ENCODE measurements at places on chromosomes 2 and 18.

DNA sequence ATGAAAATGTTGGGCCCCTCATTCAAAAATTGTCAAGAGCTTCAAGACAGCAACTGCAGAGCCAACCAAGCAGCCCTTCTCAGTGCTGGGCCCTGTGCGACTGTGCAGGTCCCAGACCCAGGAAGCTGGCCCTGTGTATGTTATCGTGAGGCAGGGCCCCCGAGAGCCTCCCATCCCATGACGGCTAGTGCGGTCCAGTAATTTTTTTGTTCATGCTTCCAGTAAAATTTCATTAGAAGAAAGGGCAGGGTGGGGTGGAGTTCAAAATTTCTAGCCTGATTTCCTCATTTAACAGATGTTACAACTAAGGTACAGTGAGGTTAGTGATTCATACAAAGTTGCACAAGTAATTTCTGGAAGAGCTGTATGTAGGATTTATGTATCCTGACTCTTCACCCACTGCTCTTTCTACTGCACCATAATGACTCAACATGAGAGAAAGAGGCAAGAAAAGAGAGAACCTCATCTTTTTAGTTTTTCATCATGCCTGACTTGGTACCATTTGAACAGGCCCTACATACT, 105.5 kb downstream of the ZEB2 start:
- no peak for DNase-seq

DNA sequence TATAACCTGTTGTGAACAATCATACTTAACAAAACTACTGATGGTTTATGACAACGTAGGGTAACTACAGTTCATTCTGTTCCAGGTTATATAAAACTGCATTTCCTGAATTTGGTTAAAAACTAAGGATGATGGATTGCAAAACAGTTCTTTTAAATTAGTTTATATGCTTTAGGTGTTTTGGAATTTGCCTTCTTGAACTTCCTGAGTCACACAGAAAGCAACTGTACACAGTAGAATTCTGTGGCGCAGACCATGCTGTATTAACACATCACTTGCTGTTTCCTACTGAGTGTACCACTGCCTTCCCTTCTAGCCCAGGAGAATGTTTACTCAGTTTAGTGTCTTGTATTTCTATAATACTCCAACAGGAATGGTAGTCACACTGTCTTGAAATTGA, 19.4 kb downstream of the ITGB1BP1 start:
- DNase-seq, result no peak

DNA sequence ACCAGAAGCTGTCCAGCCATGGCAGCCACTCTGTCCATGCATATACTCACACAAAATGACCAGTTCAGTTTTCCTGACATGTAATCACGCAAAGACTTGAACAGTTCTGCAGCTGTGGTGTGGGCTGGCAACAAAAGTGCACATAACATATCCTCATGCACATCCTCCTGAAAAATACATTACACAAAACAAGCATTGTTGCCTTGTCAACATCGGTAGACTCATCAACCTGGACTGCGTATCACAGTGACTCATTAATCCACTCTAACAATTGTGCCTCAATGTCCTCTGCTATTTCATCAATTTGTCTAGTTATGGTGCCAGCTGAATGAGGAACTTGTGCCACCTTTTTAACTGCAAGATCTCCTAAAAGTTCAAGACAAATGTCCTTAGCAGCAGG, 19.5 kb downstream of the RBKS start:
- DNase-seq, result no peak

- no peak for DNase-seq
Measured at GRCh38 chr18:34342960-34343359, 118.2 kb upstream of the NOL4 start.

DNA sequence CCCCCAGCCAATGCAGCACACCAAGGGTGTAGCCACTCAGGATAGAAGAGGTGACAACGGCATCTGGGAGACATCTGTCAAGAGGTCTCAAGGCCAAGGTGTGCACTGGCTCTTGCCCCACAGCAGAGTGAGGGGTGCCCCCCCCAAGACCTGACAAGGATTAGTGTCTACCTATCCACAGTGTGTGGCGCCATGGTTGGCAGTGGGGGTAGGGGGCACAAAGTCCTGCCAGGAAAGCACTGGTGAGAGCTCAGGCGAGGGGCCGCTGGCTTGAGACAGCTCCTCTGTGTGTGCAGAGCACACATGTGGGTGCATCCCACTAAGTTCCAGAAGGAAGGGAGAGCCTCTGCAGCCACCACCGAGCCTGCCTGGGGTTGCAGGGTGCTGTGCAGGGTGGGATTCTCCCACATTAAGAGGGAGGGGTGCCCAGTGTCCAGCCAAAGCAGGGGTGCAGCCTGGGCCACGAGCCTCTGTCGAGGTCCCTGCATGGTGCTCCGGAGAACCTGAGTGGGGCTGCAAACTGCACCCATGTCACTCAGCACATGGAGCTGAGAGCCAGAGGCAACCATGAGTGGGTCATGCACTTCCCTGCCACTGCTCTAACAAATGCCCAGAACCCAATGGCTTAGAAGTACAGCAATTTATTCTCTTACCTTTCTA, 311.2 kb upstream of the HDAC4 start:
- DNase-seq, result no peak

DNA sequence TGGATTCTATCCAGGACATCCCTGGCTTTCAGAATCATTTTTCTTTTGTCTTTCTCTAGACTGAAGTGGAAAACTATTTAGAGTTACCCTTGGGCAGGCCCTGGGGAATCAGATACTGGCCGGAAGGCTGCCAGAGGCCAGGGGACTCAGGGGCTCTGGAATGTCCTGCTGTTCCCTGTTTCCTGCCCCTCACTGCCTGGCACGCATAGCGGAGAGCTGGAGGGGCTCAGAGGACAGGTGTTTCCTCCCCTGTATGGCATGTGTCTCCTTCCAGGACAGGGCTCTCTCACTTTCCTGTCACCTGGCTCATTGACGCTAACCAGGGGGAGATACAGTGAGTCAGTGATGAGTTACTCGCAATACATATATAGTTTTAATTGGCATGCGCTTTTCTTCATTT, 38.8 kb downstream of the DYSF start:
- no peak for DNase-seq

DNA sequence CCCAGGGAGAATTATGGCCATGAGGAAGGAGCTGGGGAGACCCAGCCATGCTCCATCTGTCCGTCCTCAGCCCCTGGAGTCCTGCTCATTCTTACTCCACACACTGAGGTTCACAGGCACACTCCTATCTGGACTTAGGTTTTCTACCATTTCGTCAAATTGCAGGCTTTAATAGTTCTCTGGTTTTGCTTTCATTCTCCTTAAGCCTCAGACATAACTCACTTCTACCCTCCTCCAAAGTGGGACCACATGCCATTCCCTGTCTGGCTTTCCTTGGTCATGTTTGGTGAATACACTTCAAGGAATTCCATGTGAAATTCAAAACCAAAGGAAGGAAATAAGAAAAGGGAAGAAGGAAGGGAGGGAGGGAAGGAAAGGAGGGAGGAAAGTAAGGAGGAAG, 115.7 kb downstream of the CMPK2 start:
- DNase-seq, result no peak

- DNase-seq, result no peak
Measured at GRCh38 chr2:233444501-233444900, 90.2 kb downstream of the DGKD start.

- DNase-seq, result no peak
Measured at GRCh38 chr2:144409241-144409640, 110.7 kb downstream of the ZEB2 start.

- DNase-seq, result no peak
Measured at GRCh38 chr2:18925296-18925695, 335.9 kb upstream of the NT5C1B start.

GRCh38 chr2:40224318-40224717, 227.6 kb downstream of the SLC8A1 start:
- no peak for DNase-seq

GRCh38 chr2:202261531-202261930, 4.0 kb upstream of the NOP58 start:
- no peak for DNase-seq

GRCh38 chr2:8606226-8606625, 75.6 kb upstream of the ID2 start:
- no peak for DNase-seq

DNA sequence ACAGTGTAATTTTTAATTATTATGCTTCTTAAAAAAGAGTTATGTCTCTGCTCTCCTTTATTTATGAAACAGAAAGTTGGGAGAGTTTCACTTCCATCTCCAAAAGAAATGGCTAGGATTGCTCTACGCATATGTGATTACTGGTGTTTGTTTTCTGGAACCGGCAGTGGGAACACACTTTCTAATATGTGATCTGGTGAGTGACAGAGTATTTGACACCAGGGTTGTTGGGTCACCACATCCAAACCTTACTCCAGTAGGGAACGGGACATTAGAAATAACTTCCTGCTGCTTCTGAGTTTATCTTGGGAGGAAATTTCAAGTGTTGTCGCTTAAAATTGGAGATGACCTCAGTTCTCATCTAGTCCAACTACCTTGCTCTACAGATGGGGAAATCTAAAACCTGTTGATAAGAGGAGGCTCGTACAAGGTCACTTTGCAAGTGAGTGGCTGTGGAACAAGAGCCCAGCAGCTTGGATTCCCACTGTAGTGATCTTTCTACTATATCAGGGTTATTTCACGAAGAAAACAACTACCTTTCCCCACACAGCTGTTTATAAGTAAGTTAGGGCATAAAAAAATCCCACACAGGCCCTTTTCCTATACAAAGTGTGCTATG, 108.5 kb downstream of the TTC32 start:
- DNase-seq, result no peak

GRCh38 chr2:134689315-134689714, 29.5 kb downstream of the TMEM163 start:
- DNase-seq, result no peak

GRCh38 chr2:201194097-201194496, 11.2 kb downstream of the CASP10 start:
- no peak for DNase-seq

- DNase-seq, result no peak
Measured at GRCh38 chr18:45606007-45606406, 9.3 kb upstream of the SLC14A2 start.

GRCh38 chr2:237472909-237473877, 13.9 kb upstream of the MLPH start:
- DNase-seq, result no peak

- DNase-seq, result no peak
Measured at GRCh38 chr18:42517896-42518295, 562.9 kb downstream of the PIK3C3 start.

DNA sequence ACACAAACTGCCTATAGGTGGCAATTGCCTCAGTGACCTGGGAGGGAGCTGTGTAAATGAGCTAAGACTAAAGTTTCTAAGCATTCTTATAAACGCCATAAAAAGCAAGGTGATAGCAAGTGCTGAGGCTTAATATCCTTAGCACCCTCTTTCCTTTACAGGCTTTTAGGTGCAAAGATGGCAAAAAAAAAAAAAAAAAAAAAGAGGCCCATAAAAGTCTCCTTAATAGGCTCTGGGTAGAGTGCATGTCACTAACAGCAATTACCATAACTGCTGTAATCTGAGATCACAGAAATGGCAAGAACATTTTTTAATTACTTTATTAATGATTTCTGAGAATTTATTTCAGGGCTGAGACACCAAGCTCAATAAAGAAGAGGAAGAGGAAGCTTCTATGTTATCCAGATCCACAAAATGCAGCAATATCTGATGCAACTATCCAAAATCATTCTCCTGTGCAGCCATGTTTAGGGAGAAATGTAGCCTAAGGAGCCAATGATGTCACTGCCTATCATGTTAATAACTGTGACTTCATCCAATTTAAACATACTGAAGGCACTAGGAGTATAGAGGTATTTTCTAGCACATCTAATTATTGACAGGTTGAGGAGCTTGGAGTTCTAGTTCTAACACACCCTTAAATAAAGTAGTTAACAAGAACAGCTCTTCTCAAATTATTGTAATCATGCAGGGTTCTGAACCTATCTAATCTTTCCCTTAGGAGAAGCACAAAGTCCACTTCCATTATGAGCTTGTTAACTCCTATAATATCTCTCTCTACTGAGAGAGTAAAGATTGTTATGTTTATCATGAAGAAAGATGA, 804.3 kb upstream of the ACVR2A start:
- no peak for DNase-seq

- DNase-seq, result no peak
Measured at GRCh38 chr2:20604401-20604911, 46.4 kb downstream of the HS1BP3 start.

DNA sequence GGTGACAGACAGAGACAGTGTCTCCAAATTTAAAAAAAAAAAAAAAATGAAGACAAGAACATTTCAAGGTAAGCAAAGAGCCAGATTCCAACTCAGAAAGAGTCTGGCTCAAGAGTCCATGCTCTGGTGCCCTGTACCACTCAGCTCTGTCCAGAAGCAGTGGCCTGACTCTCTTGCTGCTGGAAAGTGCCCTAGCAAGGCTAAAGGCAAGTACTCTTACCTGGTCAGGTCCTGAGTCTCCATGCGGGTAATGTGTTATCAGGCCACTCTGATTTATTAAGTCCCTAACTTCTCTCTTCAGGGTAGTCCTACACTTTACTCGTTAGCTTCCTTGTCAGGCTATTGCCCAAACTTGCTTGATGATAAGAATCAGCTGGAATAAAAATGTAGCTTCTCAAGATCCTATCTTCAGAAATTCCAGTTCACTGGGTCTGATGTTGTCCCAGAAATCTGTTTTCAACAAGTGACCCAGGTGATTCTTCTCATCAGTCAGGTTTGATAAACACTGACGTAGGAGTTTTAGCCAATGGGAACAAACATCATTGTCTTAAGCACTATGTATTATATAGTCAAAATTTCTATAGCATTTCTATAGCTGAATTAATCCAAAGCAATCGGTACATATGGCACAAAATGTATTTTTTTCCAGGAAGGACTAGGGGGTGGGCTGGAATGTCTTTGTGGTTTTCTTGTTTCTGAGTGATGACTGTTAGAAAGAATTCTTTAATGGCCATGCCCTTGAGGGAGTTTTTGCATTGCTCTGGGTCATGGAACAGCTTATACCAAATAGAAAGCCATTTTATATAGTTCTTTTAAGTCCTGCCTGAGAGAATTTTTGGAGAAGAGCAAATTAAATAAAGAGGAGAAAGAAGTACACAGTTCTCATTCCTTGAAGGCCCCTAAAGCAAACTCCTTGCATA, 139.9 kb upstream of the DNMT3A start:
- no peak for DNase-seq

GRCh38 chr2:71605781-71606241, 152.4 kb downstream of the DYSF start:
- DNase-seq, result no peak

- DNase-seq, result no peak
Measured at GRCh38 chr2:211798868-211799267, 739.7 kb downstream of the ERBB4 start.

GRCh38 chr2:165055082-165055851, 99.9 kb upstream of the SLC38A11 start:
- no peak for DNase-seq

DNA sequence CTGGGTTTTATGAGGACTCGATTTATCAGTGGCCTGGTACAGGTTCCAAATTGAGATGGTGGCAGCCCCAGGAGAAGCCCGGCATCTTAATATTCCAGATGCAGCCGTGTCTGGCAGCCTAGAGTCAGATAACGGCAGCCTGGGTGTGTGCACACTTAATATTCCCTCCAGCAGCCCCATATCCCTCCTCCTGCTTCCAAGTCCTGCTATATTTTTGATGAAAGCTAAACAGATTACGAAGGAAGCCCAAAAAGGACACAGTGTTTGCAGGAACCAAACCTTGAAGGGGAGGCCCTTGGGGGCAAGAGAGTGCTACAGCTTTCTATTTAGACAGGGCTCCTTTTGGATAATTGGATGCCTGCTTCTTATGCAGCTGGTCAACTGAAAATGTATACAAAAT, 25.1 kb upstream of the ALK start:
- DNase-seq, result no peak
